ENCODE measurements at places on chromosomes 3 and 15. TPM values are rescaled to one million over a fixed set of nuclear protein-coding genes. Genes with fewer than 3 reads are reported as not detected.

The ARGFX gene
- total RNA-seq, result not detected

The GPR176 gene
- total RNA-seq, result 20.6 TPM

GRCh38 chr3:77421916-77422315 is 382.0 kb downstream of the ROBO2 start:
- H3K27ac ChIP-seq, result no peak overlapping the region
- no peak for DNase-seq
- no peaks in the 10 kb centered on the region for H3K27me3 ChIP-seq
- H3K4me3 ChIP-seq, result no peak overlapping the region
- H3K36me3 ChIP-seq, result no peaks in the 10 kb centered on the region

DNA sequence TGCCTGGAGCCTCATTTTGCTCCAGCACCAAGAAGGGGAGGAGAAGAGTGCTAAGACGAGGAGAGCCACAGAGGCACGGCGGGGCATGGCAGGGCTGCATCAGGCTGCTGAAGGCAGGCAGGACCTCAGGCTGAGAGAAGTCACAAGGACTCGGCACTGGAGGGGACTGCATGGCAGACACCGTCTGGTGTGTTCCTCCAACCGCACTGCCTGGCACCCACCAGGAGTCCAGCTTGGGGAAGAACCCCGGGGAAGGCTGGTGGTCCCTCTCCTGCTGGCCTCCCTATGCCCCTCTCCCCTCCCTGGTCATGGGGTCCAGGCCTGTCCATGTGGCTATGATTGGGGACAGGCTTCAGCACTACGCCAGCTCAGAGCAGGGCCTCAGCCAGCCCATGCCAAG is 153.2 kb upstream of the MEF2A start:
- DNase-seq, result no peak
- no peaks in the 10 kb centered on the region for H3K4me1 ChIP-seq
- H3K27ac ChIP-seq, result no peak overlapping the region
- no peak overlapping the region for H3K4me3 ChIP-seq
- no peaks in the 10 kb centered on the region for H3K27me3 ChIP-seq
- no peaks in the 10 kb centered on the region for H3K36me3 ChIP-seq

- no peak overlapping the region for H3K27ac ChIP-seq
- H3K36me3 ChIP-seq, result no peaks in the 10 kb centered on the region
- no peak overlapping the region for H3K4me3 ChIP-seq
- no peak for DNase-seq
- peaks cover 27% of the 10 kb centered on the region for H3K4me1 ChIP-seq
- no peaks in the 10 kb centered on the region for H3K27me3 ChIP-seq
Observed at GRCh38 chr3:183533412-183534132, 21.9 kb downstream of the KLHL6 start.

- H3K27me3 ChIP-seq, result peaks cover 74% of the 10 kb centered on the region
- H3K27ac ChIP-seq, result no peak overlapping the region
- H3K4me1 ChIP-seq, result no peaks in the 10 kb centered on the region
- H3K36me3 ChIP-seq, result no peaks in the 10 kb centered on the region
- DNase-seq, result no peak
Observed at GRCh38 chr15:94229591-94230369, 1.6 kb upstream of the MCTP2 start.

- H3K4me3 ChIP-seq, result no peak overlapping the region
- H3K36me3 ChIP-seq, result no peaks in the 10 kb centered on the region
- no peaks in the 10 kb centered on the region for H3K4me1 ChIP-seq
- H3K27me3 ChIP-seq, result no peaks in the 10 kb centered on the region
- H3K27ac ChIP-seq, result no peak overlapping the region
- DNase-seq, result no peak
Observed at GRCh38 chr3:89847955-89848354, 740.5 kb downstream of the EPHA3 start.

DNA sequence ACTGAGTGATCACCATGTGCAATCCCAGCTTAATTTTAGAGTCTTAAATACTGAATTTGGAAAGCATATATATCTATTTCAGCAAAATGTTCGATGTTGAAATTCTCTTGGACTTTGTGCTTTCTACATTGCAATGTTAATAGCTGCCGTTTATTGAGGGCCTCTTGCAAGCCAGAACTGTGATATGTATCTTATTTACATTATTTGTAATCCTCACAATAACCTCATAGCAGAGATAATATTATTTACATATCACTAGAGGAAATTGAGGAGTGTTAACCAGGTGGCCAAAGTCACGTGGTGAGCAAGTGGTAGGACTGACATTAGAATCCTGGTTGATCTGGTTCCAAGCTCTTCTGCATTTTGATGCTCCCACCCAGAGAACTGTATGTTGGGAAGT is 254.1 kb downstream of the SLC9A9 start:
- peaks cover 32% of the 10 kb centered on the region for H3K4me1 ChIP-seq
- H3K27ac ChIP-seq, result no peak overlapping the region
- no peak for DNase-seq

DNA sequence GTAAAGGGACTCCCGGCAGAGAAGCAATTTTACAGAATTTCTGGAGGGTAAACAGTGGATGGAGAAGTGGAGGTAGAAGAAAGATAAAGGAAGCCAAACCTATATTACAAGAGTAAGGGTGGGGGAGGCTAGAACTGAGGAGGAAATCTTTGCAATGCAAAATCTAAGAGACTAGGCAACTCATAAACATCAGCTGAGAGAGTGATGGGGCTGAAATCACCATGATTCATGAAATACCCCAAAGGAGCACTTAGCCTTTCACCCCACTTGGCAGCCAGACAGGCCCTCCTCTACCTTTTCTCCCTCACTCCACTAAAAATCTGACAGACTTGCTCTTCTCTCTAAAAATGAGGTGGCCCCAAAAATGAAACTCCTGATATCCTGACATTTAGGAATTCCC is 19.5 kb upstream of the ZBTB38 start:
- H3K4me1 ChIP-seq, result peaks cover 3% of the 10 kb centered on the region
- DNase-seq, result no peak
- H3K4me3 ChIP-seq, result no peak overlapping the region
- H3K36me3 ChIP-seq, result no peaks in the 10 kb centered on the region
- no peak overlapping the region for H3K27ac ChIP-seq

- H3K4me1 ChIP-seq, result no peaks in the 10 kb centered on the region
- no peak overlapping the region for H3K4me3 ChIP-seq
- no peaks in the 10 kb centered on the region for H3K27me3 ChIP-seq
- no peaks in the 10 kb centered on the region for H3K36me3 ChIP-seq
- DNase-seq, result no peak
- H3K27ac ChIP-seq, result no peak overlapping the region
Observed at GRCh38 chr3:149435996-149436885, 38.3 kb upstream of the TM4SF4 start.

DNA sequence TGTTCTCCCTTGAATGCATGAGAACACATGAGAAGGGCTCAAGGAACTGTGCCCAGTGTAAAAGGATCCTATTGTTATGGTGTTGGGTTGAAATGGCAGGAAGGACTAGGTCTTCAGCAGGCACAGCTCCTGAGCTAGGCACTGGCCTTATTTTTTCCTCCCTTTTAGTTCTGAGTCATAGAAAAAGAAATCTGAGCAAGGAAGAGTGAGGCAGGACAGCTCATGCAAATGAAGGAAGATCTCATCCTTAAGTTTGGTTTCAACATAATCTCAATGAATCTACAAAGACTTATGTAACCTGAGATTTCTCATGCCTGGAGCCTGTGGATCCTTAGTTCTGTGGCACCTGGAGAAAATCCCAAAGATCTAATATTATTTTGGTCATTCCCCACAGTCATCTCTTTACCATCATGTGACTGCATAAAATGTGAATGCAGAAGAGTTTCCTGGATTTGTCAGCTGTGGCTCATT is 188.6 kb upstream of the TBL1XR1 start:
- no peak overlapping the region for H3K4me3 ChIP-seq
- H3K27ac ChIP-seq, result no peak overlapping the region
- no peaks in the 10 kb centered on the region for H3K27me3 ChIP-seq
- H3K4me1 ChIP-seq, result no peaks in the 10 kb centered on the region

DNA sequence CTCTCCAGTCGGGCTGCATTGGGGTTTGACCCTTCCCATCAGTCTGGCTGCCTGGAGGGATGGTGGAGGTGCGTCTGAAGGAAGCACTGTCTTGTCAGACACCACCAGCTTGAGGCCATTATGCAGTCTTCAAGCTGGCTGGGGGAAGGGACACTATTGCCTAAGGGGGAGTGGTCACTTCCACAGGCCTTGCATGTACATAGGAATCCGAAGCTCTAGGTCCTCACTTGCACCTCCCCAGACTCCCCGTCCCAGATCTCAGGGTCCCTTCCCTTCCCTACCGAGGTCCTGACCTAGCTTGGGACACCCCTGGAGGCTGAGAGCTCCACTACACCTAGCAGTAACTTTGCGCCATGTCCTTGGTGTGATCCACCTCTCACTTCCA is 48.6 kb upstream of the KLF13 start:
- H3K4me3 ChIP-seq, result no peak overlapping the region
- DNase-seq, result no peak
- no peak overlapping the region for H3K27ac ChIP-seq
- no peaks in the 10 kb centered on the region for H3K36me3 ChIP-seq
- no peaks in the 10 kb centered on the region for H3K27me3 ChIP-seq

- H3K27ac ChIP-seq, result no peak overlapping the region
- no peaks in the 10 kb centered on the region for H3K27me3 ChIP-seq
Observed at GRCh38 chr3:61928039-61928438, 366.7 kb downstream of the PTPRG start.

DNA sequence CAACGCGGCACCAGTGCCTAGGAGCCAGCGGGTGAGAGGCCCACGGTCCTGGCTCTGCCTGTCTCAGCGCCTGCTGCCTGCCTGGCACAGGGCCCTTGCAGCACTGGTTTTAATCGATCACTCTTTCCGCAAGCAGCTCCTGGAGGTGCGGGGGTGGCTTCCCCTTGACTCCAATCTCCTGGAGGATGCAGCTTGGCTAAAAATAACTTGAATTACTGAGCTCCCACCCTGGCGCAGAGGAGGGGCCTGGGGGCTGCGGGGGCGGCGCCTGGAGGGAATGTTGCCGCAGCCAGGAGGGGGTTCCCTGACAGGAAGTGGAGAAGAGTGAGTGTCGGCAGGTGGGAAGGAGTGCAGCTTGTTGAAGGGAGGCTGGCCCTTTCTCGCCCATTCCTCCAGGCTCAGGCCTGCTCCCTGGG is 9.9 kb upstream of the RPL29 start:
- H3K27me3 ChIP-seq, result no peaks in the 10 kb centered on the region
- no peaks in the 10 kb centered on the region for H3K36me3 ChIP-seq
- no peak overlapping the region for H3K4me3 ChIP-seq
- H3K27ac ChIP-seq, result no peak overlapping the region

DNA sequence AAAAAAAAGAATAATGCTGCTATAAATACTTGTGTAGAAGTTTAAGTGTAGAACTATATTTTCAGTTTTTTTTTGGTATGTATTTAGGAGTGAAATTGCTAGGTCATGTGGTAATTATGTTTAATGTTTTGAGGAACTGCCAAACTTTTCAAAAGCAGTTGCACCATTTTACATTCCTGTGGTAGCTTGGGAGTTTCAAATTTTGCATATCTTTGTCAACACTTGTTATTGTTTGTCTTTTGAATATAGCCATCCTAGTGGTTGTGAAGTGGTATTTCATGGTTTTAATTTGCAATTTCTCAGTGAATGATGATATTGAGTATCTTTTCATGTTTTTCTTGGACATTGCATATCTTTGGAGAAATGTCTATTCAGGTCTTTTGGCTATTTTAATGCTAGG is 30.4 kb downstream of the SKIL start:
- peaks cover 3% of the 10 kb centered on the region for H3K36me3 ChIP-seq
- no peak overlapping the region for H3K27ac ChIP-seq
- DNase-seq, result no peak
- H3K4me1 ChIP-seq, result no peaks in the 10 kb centered on the region
